Mucosa of descending colon (tissue), 3 donors: ENCODE measurements at places on chromosomes 2 and 18. TPM values are rescaled to one million over a fixed set of nuclear protein-coding genes. Genes with fewer than 3 reads are reported as not detected.

Gene FAM124B
- total RNA-seq = 0.55 TPM

Gene SH2D6
- 6.7 TPM for total RNA-seq

Gene RPIA
- 17.5 TPM for total RNA-seq

Gene TGFA
- total RNA-seq = 13.5 TPM

Gene GDF7
- total RNA-seq = 0.73 TPM

Gene TRABD2A
- 40.2 TPM for total RNA-seq

Gene TRIM43
- not detected for total RNA-seq

Gene ME2
- total RNA-seq = 64.2 TPM

Gene REG3G
- total RNA-seq = not detected

Gene EVA1A
- total RNA-seq = not detected

Gene SLC23A3
- 13.6 TPM for total RNA-seq

Gene RTKN
- 49.2 TPM for total RNA-seq

Gene EML6
- total RNA-seq = 5.3 TPM

Gene PTPRN
- 0.72 TPM for total RNA-seq

Gene STAT4
- total RNA-seq = 2.7 TPM

Gene CPO
- 0.73 TPM for total RNA-seq

Gene UPP2
- total RNA-seq = not detected

Gene ALLC
- total RNA-seq = not detected

Gene ARHGAP28
- total RNA-seq = 2.6 TPM

Gene SERPINE2
- 10.6 TPM for total RNA-seq

- no peak for DNase-seq
These were observed 293.7 kb downstream of the BCL11A start for GRCh38 chr2:60259781-60260180.

DNA sequence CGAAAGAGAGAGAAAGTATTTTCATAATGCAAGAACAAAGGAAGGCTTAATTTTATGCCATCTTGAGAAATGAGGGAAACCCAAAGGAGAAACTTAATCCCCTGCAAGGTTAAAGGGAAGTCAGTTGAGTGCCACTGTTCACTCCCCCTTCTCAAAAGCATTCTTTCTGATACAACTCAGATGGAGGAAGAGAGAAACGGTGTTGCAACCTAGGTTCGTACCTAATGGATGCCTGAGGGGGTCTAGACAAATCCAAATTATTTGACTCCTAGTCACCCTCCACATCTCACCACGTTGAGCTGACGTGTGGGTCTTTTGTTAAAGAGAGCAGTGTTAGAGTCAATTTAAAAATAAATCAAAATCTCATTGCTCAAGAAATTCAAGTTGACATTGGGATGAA, 52.6 kb upstream of the UNC80 start:
- DNase-seq = no peak

- no peak for DNase-seq
These were observed 57.4 kb downstream of the KCNG3 start for GRCh38 chr2:42436370-42436769.

DNA sequence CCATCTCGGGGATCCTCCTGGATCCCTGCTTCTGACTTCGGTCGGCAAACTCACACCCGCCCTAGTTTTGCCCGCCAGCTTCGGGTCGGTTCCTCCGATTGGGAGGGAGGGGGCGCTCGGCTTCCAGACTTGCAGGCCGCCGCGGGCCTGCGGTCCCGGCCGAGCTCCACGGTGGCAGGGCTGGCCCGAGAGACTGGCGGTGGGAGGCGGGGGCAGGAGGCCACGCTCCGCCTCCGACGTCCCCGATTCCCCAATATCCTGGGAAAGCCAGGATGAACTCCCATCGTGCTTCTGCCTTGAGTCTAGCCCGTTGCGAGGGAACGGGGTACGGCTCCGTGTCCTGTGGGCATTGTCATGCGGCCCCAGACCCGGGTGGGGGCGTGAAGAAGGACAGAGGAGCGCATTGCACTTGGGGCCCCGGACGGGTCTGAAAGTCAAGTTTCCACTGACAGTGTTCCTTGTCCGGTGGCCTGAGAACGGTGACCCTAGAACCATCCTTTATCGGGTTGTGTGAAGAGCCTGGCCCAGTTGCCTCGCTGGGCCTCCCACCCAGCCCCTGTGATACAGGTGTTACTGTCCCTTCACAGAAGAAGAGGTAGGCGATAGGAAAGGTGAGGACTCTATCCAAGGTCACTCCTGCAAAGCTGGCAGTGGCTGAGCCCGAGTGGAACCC, 2.4 kb upstream of the INHBB start:
- peak; percentile 68 for DNase-seq

DNA sequence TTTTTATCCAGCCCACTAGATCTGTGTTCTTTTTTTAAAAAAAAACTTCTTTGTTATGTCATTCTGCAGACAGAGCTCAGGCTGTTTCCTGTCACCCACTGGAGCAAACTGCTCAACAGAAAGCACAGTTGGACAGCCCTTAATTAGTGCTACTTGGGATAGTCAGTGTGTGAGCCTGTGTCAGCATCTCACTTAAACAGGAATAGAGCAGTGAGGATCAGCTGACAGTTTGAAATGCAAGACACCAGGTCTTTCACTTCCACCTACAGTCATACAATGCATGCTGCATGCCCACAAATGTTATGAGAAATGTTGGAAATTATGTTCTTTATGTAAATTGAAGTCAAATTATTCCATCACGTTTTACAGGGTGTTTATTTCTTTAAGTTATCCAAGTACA, 174.9 kb downstream of the NR4A2 start:
- DNase-seq = no peak

GRCh38 chr2:216503697-216504375, 5.2 kb downstream of the RPL37A start:
- no peak for DNase-seq

GRCh38 chr2:236607471-236608187, 38.0 kb downstream of the ACKR3 start:
- DNase-seq = no peak

DNA sequence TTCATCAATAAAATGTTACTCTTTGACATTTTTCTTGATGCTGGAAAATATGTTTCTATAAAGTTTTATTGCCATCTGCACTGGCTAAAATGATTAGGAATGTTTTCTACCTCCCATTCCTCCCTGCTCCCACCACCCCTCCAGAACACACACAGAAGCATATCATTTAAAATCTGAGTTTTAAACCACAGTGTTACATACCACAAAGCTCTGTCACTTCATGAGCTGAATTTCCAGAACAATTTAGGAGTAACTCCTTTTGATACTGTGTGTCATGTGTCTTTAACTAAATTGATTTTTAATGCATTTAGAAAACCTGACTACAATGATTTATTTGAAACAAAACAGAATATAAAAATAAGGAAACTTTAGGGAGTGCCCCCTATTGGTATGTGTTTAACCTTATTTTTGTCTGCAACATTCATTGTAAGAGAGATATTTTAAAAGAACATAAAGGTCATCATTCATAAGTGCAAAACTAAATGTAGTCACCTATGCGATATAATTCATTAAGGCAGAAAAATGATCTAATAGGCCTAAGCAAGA, 52.0 kb downstream of the FEZ2 start:
- DNase-seq = no peak

GRCh38 chr2:10389573-10389972, 58.6 kb downstream of the ODC1 start:
- DNase-seq = peak; percentile 53

- no peak for DNase-seq
These were observed 272.6 kb downstream of the ARHGAP15 start for GRCh38 chr2:143401861-143402260.

- no peak for DNase-seq
These were observed 100.6 kb downstream of the CDK15 start for GRCh38 chr2:201906777-201907562.

- DNase-seq = peak; percentile 4
These were observed 31.7 kb upstream of the KCTD1 start for GRCh38 chr18:26579941-26580618.

GRCh38 chr2:240255811-240256703, 115.6 kb upstream of the OTOS start:
- DNase-seq = no peak

- DNase-seq = no peak
These were observed 505.9 kb downstream of the ERBB4 start for GRCh38 chr2:212032536-212033219.

DNA sequence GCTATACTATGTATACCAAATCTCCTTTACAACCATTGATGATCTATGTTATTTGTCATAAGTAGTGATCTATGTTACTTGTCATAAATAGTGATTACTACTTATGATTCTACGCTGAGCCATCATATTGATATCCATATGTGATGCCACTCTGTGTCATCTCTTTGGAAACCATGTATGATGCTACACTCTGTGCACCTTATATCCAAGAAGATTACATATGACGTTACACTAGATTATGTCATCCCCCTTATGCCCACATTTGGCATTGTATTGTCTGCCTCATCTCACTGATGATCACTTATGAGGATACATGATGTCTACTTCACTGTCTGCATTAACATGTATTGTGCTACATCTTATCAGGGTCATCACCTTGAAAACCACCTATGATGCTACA, 42.9 kb downstream of the DAW1 start:
- DNase-seq = no peak

GRCh38 chr2:62576276-62576939, 70.4 kb upstream of the TMEM17 start:
- DNase-seq = no peak

DNA sequence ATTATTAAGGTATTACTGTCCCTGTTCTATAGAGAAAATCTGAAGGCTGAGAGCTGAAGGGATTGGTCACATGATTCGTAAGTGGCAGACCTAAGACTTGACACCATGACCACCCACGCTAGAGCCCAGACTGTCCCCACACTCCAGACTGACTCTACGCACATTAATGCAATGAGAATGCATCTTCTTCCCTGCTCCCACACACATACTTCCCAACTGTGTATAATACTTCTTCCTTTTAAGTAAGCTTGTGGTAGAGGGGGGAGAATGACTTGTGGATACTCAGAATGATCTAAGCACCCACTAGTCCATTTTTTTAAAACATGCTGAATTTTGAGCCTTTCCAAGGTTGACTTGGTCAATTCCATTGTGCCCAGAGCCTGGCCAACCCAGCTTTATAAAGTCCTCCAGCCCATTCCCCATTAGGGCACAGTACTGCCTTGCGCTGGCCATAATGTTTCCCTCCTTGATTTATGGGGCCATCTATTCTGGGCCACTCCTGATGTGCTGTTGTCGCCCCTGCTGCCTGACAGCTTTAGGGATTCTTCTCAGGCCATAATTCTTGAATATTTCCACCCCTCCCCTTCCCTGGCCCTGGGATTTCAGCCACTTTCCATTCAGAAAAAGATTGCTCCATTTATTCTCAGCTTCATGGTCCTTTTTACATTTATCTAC, 28.7 kb downstream of the ALK start:
- DNase-seq = no peak

DNA sequence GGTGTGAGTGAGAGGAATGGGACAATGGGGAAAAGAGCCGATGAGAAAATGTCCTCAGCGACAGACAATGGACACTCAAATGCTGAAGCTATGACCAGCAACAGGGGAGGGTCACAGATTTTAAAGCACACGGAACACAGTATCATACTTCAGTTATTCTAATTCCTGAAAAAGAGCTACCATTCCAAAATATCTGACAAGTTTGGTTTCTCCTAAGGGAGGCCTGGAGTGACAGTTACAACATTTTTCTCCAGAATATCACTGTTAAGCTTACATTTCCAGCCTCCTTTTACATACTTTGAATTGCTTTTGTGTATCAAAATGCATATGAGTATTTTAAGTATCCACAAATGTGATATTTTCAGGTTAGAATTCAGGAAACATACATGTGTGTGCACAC, 321.6 kb upstream of the THUMPD2 start:
- DNase-seq = no peak

- no peak for DNase-seq
These were observed 1480.9 kb upstream of the SLC39A10 start for GRCh38 chr2:194176134-194176533.

DNA sequence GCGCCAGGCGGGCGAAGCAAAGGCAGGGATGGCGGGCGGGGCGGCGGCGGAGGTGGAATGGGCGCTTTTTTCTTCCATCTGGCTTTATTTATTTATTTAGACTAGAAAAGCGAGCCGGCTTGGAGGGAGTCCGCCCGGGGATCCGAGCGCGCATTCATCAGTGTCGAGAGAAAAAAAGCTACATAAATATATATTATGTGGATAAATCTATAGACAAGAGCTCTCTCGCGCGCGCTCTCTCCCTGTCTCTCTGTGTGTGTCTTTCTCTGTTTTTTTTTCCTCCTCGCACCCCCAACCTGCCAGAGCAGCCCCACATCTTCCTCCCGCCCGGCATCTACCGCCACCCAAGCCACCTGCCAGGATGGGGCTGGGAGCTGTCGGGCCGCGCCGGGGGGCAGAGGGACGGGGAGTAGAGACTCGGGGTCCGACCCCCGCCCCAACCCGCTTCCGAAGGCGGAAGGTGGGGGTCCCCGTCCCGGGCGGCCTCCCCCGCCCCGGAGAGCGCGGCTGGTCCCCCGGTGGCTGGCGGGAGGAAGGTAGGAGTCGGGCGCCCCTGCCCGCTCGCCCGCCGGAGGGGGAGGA, 972 bp upstream of the CELF4 start:
- DNase-seq = no peak

DNA sequence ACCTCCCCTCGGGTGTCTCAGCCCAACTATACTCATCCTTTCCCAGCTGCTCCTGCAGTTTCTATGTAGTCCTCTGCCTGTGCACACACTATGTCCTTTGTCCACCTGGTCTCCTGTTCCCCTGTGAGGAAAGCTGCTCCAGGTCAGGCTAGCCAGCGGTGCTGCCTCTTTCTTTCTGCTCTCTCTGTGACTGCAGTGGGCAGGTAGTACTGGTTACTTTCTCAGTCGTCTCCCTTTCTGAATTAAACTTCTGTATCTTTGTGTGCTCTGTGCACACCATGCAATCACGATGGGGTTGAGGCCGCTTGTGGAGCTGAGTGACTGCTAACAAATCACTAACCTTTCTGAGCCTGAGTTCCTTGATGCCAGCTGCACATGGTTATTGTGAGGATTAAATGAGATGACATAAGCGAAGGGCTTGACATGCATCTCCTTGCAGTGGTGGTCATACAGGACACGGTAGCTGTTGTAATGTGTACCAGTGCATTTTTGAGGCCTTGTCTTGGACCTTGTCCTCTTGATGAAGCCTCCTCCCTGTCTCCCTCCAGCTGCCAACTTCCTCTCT, 3.5 kb downstream of the FARP2 start:
- DNase-seq = no peak

DNA sequence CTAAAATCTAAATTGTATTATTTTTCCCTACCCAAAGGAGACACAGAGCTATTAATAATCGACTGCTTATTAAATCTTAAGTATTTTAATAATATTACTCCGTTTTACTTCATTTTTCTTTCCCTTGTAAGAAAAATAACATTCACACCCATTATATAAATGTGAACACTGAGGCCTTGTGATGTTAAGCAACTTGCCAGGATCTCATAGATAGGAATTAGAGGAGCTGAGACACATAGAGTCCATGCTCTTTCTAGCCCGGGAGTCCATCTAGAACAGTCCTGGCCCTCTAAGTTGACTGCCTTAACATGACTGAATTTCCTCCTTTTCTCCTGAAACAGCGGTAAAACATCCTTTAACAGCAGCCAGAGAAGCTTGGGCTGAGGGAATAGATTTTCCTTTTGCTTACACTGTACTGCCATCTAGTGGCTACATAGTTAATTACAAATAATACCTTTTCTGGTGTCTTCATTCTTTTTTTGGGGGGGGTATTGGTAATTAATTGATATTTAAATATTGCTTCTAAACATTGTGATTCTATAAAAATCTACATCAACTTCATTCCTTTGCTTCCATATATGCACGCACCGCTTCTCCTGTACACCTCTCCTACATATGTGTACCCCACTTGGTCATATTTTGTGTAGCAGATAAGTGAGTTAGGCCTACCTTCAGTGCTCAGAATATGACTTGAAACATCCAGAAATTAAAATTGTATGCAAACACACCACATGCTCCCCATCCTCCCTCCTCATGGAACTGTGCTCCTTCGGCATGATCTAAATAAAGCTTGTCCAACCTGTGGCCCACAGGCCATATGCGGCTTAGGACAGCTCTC, 125.8 kb upstream of the HNMT start:
- no peak for DNase-seq
